Gastrocnemius medialis (tissue), 4 donors: ENCODE measurements at places on chromosomes 3 and 15. TPM values are rescaled to one million over a fixed set of nuclear protein-coding genes. Genes with fewer than 3 reads are reported as not detected.

Gene XXYLT1
- 0.87 TPM for total RNA-seq

- DNase-seq = peak; percentile 13
Measured at GRCh38 chr3:143482106-143483088, 362.8 kb downstream of the CHST2 start.

GRCh38 chr15:67106764-67107013 lies 41.3 kb downstream of the SMAD3 start:
- no peak for DNase-seq

Gene TGM5
- not detected for total RNA-seq

Gene ACKR2
- total RNA-seq = 0.51 TPM

DNA sequence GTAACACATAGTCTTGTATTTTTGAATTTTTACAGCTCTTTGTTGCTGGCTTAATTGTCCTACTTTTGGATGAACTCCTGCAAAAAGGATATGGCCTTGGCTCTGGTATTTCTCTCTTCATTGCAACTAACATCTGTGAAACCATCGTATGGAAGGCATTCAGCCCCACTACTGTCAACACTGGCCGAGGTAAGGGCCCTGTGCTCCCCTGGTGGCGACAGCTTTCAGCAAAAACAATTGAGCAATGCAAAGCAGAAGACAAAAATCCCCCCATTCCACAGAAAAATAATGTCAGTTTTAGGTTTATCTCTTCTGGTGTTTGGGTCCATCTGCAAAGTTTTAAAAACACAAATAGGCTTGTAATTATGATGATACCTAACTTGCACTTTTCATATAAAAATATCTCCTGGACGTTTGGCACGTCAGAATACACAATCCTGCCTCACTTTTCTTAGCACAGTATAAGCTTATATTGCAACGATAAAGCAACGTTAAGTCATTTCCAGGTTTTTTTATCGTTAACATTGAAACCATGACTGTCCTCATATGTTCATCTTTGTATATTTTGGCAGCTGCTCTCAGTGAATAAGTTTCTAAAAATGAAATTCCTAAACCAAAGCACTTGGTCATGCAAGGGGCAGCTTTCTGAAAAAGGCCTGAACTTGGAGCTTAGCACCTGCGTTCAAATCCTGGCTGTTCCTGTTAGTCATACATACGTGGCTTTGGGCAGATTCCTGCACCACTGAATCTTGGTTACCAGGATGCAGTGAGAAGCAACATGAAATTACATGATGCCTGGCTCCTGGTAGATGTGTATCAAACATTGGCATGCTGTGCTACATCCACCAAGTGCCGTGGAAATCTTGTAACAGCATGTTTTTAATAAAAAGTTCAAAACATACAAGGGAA lies 8.5 kb downstream of the SEC61A1 start:
- DNase-seq = no peak

Gene CGNL1
- total RNA-seq = 0.85 TPM

GRCh38 chr3:185161761-185162160 lies 8.9 kb upstream of the C3orf70 start:
- no peak for DNase-seq

DNA sequence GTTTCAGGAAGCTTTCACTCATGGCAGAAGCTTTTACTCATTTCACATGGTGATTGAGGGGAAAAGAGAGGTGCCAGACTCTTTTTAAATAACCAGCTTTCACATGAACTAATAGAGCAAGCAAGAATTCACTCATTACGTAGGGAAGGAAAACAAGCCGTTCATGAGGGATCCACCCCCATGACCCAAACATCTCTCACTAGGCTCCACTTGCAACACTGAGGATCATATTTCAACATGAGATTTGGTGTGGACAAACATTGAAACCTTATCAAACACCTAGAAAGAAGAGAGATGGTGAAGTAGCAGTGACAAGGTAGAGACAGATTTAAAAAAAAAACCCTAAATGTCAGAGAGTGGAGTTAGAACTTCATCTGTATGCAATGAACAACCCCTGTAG lies 408.6 kb upstream of the PDZRN3 start:
- DNase-seq = no peak

Gene CRYGS
- not detected for total RNA-seq

DNA sequence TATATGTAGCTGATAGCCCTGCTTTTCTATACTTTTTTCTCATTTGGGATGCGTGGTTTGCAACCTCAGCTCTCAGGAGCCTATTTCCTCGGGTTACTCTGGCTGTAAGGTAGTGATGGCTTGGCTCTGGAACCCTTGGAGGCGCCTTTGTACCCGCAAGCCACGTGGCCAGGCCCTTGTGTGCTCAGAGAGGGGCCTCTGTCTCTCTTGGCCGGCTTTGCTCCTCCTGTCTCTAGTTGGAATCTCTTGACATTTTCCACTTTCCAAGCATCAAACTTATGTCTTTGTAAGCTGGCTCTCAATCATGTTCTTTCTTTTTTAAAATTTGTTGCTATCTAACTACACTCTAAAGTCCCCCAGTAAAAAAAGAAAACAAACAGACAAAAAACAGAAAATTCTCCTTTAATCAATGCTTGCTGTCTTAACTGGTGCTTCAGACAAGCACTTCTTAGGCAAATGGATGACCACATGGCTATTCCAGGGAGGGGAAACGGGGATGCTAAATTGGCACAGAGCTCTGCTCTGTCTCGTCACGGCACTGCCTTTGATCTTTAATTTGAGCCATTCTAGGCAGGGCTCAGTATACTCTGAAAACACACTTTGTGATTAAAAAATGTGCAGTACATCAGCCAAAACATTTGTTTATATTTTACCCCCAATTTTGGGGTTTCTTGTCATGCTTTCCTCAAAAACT lies 180.4 kb upstream of the NR2E3 start:
- DNase-seq = no peak

GRCh38 chr3:41674449-41674848 lies 287.5 kb downstream of the ULK4 start:
- no peak for DNase-seq

Gene GSK3B
- total RNA-seq = 36.1 TPM

- DNase-seq = no peak
Measured at GRCh38 chr3:45207446-45207845, 18.6 kb downstream of the TMEM158 start.

Gene SH2D7
- total RNA-seq = not detected

Gene CTXN2
- total RNA-seq = not detected

DNA sequence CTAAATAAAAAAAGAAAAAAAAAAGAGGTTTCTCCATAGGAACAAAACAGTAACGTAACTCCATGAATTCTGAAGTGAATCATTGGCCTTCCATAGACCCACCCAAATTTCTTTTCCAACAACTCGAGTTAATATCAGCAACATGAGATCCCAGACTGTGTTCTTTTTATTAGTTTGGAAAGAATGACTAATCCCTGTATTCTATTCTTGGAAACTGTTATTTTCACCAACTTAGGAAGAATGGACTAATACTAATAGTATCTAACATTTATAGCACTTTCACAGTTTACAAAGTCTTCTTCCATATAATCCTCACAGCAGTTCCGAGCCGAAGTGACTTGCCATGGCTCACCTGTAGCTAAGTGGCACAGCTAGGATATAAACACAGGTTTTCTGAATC lies 72.7 kb upstream of the SLC4A7 start:
- no peak for DNase-seq

Gene CP
- 0.85 TPM for total RNA-seq

DNA sequence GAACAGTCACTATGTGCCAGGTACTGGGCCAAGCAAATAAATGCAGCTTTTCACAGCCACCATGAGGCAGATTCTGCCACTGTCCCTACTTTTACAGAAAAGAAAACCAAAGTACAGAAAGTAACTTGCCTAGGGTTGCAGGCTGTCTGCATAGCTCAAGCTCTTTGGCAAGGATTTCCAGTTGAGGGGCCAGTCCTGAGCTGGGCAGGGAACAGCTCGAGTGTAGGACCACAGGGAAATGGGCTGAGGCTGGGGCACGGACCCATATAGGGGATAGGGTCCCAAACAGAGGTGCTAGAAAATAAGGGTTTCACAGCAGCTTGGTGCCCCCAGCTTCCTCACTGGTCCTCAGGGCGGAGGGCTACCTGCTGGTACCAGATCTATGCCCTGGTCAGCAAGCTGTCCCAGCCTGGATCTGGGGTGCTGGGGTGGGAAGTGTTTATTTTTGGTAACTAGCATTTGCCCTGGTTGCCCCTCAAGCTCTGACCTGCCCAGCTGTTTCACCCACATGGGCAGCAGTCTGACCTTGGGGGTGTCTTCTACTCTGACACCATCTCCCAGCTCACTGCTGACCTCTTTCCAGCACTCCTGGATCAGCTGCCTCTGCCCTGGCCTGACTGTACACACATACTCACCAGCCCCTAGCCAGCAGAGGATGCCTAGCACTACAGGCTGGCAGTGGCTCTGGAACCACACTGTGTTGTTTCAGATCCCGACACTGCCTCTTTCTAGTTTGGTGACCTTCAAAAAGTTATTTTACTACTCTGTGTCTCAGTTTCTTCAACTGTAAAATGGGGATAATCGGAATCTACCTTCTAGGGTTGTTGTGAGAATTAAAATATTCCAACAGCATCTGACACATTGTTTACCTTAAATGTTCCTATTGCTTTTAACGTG lies 16.2 kb downstream of the MRAS start:
- DNase-seq = no peak

GRCh38 chr15:64503197-64503596 lies 42.8 kb downstream of the ZNF609 start:
- DNase-seq = no peak

DNA sequence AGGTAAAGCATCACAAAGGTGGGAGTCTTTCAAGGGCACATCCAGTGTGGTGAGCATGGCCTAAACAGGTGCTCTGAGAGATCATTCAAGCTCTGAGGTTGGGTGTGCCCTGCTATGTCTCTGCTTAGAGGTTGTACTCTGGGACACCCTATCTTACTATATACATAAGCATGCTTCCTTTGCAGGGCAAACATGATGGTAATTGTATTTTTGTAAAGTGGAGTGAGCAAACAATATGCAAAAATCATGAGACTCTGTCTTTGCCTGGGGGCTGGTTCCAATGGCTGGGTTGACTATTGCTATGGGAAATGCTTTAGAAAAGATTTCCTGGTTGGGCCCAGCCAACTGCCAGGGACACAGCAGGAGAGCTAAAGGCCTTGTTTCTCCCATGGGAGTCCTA lies 315.1 kb upstream of the TLE3 start:
- DNase-seq = no peak

Gene PYGO1
- total RNA-seq = 29.5 TPM

DNA sequence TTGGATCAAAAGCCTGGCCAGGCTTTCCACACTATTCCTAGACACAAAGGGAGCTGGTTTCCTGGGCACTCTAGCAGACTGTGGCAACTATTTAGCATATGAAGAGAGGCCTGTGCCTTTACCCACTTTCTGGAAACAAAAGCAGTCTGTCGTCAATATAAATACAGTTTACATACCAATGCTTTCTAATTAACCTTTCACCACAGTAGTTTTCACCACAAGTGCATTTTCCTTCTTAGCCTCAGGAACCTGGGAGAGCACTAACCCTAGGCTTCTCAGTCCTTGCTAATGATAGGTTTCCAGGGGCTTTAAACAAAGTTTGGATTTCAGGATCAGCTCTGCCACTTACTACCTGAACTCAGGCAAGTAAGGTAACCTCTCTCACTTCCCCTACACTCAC lies 499.1 kb downstream of the MAGI1 start:
- no peak for DNase-seq

DNA sequence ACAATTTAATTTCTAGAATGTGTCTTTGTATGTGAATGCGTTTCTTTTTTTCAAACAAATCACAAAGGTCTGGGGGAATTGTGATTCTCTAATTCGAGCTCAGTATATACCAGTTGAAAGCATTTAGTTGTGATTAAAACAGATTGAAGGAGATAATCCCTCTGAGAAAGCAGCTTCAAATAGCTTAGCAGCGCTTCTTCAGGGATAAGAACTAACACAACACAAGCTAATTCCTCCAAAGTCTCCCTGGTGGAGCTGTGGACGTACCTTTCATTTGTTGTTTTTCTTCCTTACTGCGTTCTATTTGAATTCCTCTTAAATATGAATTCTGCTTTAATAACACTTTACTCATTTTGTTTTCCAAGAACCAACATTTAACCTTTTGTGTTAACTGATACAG lies 286.7 kb downstream of the ROBO2 start:
- DNase-seq = no peak

DNA sequence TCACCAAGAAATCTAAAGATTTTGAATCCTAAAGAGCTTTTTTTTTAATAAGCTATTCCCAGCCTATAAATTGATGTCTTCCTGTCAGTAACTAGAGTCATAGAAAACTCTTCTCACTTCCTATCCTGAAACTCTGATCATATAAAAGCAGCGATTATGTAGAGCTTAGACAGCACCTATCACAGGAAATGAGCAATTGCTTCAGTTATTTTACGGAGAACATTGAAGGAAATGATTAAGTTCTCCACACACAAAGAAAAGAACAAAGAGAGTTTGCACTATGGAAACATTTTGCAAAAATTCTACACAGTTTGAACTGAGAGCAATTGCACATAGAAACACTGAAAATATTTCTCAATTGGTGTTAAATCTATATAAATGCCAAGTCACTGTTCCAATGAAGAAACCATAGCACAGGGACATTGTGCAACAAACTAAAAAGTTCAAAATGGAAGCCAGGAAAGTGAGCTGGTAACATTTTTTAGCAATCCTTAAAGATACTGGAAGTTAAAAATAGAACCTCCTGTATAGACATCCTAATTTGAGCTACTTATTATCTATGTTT lies 291.5 kb upstream of the ARHGEF26 start:
- no peak for DNase-seq

Gene GOLGA6L9
- 3.4 TPM for total RNA-seq

Gene GPR87
- total RNA-seq = not detected

DNA sequence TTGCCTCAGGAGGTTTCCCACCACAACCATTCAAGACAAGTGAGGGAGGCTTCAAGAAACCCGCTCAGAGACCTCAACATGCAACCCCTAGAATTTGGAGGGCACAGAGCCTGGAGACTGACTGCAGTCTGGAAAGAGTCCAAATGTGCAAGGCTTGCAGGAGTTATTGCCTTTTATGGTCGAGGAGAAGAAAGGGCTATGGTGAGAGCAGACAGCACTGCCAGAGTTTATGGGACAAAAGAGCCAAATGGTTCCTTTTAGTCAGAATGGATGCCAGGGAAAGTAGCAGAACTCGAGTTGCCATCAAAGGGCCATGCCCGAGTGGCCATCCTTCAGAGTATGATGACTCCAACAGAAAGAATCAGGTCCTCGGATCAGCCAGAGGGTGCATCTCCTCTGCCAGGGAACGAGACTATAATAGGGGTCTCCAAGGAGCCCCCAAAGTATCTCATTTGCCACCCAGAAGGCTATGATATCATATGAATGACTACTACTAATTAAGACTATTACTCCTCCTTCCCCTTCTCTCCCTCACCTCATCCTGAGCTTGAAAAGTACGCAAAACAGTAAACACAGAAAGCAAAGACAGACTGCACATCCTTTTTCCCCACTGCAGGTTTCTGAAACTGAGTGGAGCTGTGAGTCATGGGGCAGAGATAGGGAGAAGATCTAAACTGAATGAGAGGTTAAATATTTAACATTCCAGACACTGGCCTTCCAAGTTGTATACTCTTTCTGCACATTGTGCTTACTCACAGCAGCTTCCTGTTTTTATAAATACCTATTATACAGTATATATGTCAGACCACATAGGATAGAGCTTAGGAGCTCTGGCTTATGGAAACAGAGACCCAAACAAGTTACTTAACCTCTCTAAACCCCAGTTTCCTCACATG lies 33.9 kb upstream of the TMCO5A start:
- no peak for DNase-seq
